ENCODE measurements at places on chromosomes 1 and 21. TPM values are rescaled to one million over a fixed set of nuclear protein-coding genes. Genes with fewer than 3 reads are reported as not detected.
A peak's percentile ranks its signal among the peaks of the same experiment; 100 is the strongest.

GRCh38 chr1:23224739-23225648 lies 7.7 kb upstream of the HTR1D start:
- no peak for DNase-seq

GRCh38 chr21:15687208-15687607 lies 42.6 kb upstream of the USP25 start:
- DNase-seq, result no peak

GRCh38 chr1:220747437-220748088 lies 559 bp upstream of the MTARC2 start:
- no peak for DNase-seq

DNA sequence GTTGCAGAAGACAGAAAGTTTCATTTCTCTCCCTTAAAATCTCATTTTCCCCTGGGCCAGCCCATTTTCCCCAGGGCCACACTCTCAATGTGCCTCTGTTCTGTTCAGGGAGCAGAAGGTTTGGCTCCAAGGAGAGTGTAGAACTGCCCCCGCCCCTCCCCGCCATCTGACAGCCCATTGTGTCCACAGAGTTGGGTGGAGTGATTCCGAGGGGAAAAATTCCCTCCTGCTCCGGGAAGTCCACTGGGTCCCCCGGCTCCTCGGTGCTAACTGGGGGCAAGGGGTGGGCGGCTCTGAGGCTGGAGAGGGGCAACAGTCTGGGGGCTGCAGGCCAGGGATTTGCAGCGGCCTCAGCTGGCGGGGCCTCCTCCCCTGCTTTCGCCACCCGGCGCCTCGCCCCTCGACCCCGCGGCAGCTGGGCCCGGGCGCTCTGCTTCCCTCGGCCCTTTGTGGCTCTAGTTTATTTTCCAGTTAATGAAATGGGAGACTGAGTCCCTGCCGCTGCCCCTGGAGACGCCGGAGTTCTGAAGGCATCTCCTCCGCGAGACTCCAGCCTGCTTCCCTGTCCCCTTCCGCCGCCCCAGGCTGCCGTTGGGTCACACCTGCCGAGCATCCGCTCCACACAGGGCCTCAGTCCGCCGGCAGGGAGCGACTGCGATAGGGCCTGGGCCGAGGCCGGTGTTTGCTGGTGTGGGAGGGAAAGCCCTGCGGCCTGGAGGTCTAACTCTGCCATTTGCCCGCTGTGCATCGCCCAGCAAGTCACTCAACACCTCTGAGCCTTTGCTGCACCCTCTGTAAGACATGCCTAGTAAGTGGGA lies 14.7 kb upstream of the KIRREL1 start:
- no peak for DNase-seq

GRCh38 chr1:24805534-24806301 lies 60.5 kb downstream of the CLIC4 start:
- DNase-seq, result no peak

- peak; percentile 68 for DNase-seq
These were observed 9.0 kb downstream of the DDX59 start for GRCh38 chr1:200660719-200661118.

DNA sequence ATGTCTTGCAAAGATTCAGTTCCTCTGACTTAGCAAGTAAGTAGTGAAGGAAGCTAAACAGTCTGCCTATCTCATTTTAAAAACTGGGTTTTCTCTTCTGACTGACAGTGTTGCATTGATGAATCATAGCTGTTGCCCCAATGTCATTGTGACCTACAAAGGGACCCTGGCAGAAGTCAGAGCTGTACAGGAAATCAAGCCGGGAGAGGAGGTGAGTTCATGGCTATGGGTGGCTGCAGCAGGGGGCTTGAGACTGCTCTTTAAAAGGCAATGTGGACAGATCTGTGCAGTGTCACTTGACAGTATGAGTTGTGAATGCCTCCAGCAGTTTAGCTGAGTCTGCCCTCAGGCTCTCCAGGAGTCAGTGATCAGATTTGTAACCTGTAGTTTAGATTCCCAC lies 46.6 kb downstream of the SMYD2 start:
- DNase-seq, result no peak

DNA sequence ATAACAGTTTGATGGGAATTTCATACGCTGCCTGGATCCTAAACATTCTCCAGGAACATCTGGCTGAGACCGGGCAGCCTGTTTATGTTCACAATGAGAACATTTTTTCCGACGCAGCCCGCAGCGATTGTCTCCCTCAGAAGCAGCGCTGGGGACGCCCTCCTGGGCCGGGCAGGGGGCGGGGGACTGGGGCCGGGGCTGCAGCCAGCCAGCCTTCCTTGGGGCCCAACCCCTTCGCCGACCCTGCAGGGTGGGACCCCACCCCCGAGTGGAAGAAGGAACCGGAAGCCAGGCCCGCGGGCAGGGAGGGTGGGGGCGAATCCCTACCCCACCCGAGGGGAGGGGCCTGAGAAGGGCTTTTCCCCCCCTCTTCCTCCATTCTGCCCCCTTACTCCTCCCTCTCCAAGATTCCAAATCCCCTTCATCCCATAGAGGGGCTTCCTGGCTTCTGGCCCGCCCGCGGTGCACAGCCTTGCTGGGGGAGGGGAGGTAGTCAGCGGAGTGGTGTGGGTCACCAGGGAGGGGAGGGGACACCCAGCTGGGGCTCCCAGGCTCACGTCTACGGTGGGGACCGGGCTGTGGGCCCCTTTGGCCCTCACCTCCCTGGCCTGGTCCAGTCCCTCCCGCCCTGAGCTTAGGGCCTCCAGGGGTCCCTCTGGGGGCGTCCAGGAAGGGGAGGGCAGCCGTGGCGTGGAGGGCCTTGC lies 60.6 kb downstream of the WNT9A start:
- DNase-seq, result peak; percentile 68

GRCh38 chr1:114861384-114861783 lies 6.7 kb downstream of the SYCP1 start:
- DNase-seq, result no peak

DNA sequence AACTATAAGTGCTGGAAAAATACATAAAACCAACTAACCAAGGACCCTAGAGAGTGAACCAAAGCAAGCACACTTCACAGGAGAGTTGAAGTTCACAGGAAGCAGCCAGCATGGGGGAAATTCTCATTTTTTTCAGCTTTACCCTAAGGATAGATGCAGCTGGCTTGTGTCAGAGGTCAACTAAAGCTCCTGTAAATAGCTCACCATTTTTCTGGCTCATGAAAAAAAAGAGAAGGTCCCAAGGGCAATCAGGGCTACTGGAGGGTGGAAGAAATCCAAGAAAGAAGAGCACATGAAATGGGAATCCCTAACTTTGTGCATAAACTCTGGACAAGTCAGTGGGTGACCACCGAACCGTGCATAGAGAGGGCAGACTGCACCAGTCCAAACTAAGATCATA lies 58.3 kb downstream of the KCNJ15 start:
- no peak for DNase-seq

DNA sequence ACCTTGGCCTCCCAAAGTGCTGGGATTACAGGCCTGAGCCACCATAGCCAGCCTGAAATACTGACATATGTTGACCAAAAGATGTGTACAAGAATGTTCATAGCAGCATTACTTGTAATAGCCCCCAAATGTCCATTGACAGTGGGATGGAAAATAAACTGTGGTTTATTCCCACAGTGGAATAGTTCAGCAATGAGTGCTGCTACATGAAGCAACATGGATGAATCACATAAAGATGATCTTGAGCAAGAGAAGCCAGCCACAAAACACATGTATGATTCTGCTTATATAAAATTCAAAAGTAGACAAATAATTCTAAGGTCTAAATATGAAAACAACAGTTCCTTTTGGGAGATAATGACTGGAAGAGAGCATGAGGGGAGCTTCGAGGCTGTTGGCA lies 9.1 kb upstream of the CREG1 start:
- DNase-seq, result no peak

- no peak for DNase-seq
These were observed 4.4 kb downstream of the CDC7 start for GRCh38 chr1:91505086-91505485.

- peak; percentile 55 for DNase-seq
These were observed 34.7 kb downstream of the PRRX1 start for GRCh38 chr1:170698301-170699275.

KCNE1 gene
- 7.2 TPM for total RNA-seq

KIRREL1 gene
- total RNA-seq, result 102 TPM

IL22RA1 gene
- 0.18 TPM for total RNA-seq

OPTC gene
- total RNA-seq, result not detected

NOS1AP gene
- 3.5 TPM for total RNA-seq

MX2 gene
- 21.8 TPM for total RNA-seq

All from aorta (tissue), 5 donors.